ENCODE measurements at places on chromosomes 16 and 17. TPM values are rescaled to one million over a fixed set of nuclear protein-coding genes. Genes with fewer than 3 reads are reported as not detected.

DNA sequence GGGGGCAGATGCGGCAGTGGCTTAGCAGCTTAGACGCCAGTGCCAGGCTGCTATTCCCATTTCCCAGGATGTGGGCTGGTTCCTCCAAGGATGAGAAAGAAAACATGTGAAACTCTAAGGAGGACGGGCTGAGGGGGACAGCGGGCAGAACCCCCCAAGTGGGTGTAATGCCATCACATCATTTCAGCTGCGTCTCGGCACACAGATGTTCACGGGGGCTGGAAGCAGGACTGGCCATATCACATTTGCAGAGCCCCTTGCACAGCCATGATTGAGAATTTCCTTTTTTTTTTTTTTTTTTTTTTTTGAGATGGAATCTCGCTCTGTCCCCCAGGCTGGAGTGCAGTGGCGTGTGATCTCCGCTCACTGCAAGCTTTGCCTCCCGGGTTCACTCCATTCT, 15.3 kb upstream of the GINS2 start:
- no peak for DNase-seq

DNA sequence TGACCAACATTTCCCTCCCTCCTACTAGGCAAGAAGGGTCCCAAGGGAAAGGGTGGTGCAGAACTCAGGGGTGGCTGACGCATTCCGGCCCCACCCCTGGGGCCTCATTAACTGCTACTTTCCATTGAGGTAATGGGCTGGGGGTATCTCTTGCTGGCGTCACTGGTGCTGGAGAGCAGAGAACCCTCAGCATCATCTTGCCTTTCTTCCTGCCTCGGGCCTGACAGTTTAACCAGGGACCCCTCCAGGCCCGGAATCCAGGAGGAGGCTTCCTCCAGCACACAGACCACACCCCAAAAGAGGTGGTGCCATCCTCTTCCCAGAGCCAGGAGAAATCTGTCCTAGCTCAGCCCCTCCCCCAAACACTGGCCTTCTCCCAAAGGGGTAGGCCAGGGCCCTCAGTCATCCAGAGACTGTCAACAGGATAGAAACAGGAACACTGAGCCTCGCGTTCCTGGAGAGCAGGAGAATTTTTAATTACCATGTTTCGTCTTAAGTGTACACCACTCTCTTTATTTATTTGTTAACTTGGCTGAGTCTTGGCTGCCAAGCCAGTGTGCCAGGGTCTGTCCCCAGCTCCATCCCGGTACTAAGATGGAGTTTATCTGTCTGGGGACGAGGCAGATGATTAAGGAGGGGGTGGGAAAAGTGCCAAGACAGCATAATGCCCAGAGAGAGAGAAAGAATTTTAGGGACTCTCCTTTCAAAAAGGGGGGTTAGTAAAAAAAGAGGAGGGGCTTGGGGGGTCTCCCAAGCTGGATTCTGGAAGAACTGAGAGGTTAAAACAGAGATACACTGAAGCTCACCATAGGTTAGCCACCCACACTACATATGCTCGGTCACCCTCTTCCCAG, 5.1 kb downstream of the ETV4 start:
- no peak for DNase-seq

- DNase-seq, result no peak
Measured at GRCh38 chr17:68782789-68783188, 172.4 kb downstream of the ABCA8 start.

GRCh38 chr17:36749493-36749892, 148.1 kb downstream of the MRM1 start:
- DNase-seq, result no peak

NOS2 gene
- 0.22 TPM for total RNA-seq

DNA sequence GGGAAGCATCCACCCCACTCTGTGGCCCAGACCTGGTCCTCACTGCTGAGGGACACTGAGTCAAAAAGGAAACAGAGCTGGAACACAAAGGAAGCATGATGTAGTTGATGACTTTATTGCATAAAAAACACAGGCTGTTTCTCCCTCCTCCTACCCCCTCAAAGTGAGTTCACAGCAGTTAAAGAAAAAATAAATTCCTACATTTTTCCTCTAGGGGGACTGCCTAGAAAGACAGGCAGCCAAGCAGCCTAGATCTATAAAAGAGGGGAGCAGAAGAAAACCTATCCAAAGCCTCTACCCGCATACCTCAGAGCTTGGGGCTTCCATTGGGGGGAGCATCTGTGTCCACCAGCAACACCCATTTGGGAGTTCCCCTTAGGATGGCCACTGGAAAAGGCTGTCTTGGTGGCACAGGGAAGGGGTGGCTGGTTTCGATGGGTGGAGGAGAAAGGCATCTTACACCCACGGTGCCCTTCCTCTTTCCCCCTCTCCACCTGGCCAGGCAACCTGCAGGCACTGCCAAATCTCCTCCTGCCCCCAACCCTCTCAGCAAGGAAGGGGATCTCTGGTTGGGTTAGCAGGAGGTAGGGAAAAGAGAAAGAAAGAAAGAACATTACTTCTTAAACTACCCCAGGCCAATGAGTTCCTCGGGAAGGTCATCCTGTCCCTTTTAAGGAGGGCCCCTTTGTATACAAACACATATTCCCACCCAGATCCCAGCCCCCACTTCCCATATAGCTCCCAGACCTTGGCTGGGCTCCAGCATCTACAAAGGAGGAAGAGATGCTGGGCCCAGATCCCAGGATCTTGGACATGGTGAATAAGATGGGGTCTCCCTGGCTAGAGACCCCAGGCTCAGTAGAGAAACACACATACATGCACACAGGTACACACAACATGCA, 4.0 kb upstream of the SCRN2 start:
- DNase-seq, result no peak

ZNF469 gene
- 0.44 TPM for total RNA-seq

All from lung microvascular endothelial cell (primary cell).